ENCODE measurements at places on chromosomes 5 and 9.

DNA sequence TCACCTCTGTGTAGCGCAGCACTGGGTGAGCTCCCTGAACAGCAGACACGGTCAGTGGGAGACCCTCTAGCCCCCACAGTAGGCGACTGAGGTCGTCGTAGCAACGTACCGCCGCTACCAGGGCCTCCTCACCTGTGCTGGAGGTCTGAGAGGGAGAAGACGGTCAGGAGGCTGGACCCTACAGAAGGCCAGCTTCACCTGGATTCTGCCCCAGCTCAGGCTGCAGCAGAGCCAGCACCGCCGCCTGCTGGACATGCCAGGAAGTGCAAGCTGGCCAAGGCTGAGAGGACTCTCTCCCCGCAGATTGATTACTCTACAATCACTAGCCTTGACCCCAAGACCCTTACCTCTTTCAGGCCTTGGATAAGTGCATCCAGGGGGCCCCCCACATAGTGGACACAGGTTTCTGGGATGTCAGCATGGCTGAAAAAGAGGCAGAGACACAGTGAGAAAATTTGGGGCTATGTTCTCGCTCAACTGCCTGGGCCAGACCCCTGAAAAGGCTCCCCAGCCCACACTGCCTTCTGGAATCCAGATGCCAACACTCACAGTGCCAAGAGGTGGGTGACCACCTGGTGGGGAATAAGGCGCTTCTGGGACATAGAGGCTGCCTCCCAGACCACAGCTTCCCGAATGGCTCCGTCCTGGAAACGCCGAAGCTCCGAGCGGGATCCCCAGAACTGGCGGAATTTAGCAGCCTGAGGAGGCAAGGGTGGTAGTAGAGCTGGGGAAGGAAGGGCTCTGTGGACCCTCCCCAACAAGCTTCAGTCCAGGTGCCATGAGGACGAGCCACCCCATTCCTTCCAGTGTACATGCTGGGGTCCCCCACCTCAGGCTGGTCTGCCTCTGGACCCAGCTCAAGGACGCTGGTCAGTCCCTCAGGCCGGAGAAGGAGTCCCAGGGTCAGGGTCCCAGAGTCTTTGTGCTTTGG lies 6.9 kb downstream of the NOL6 start:
- DNase-seq = no peak

- no peak for DNase-seq
Observed at GRCh38 chr5:127801751-127802476, 98.7 kb downstream of the CCDC192 start.

DNA sequence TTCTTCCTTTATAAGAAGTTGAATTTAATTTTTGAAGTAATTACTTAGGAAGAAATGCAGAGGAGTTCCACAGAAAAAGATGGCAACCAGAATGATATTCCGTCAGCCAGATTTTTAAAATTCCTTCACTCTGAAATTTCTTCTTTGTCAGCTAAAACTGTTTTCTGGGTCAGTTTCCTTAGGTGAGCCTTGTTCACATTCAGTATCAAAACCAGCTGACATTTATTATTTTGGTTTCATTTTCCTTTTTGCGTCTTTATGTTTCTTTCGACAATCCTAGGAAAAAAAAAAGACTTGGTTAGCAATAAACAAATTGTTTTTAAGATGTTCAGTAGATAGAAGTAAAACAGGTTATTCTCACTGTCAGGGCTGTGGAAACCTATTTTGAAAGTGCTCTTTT lies 4.1 kb upstream of the IARS1 start:
- DNase-seq = no peak

GRCh38 chr5:134547579-134547978 lies 22.1 kb downstream of the JADE2 start:
- DNase-seq = no peak

DNA sequence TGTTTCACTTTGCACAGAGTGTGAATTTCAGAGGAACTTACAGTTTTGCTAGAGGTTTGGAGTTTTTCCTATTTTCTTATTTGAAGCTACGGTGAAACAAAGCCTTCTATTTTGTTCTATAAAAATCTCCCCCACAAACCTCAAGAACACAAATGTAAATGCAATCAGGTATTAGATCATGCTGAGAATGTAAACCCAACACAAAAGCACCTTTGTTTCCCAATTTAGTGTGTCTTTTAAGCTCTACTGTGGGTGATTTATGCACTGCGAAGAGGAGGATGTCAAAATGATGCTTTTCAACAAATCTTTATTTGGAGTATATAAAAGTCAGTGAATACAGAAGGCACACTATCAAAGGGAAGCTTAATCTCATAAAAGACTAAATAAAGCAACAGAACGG lies 4.3 kb upstream of the DRD1 start:
- no peak for DNase-seq

GRCh38 chr9:38010918-38011704 lies 57.9 kb downstream of the SHB start:
- DNase-seq = no peak

DNA sequence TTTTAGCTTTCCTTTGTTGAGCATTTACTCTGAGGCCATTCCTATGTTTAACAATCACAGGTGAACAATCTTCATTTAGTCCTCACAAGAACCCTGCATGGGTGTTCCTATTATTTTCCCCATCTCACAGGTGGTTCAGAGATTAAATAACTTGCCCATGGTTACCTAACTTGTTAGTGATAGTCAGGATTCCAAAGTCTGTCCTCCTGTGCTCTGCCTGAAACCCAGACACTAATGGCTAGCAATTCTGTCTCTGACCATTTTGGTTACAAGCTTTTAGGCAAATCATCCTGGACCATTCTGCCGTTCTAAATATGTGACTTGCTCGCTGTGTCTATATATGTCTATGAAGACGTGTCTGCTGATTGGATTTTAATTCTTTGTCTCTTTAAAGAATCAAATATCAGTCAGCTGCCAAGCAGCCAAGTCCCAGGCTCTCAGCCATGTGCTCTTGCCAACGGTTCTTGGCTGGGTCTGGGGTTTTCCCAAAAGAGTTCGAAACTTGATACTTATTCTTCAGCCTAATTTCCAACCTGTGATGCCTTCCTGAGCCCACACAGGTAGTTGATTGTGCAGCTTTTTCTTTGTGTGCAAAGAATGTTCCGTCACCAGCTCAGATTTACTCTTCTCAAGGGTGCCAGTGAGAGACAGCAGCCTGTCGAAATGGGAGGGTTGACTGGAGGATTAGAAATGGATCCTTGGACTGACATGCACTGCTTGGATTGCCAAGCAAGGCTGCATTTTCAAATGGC lies 121.7 kb downstream of the NREP start:
- no peak for DNase-seq

- no peak for DNase-seq
Observed at GRCh38 chr9:89137542-89138462, 40.8 kb downstream of the SHC3 start.

DNA sequence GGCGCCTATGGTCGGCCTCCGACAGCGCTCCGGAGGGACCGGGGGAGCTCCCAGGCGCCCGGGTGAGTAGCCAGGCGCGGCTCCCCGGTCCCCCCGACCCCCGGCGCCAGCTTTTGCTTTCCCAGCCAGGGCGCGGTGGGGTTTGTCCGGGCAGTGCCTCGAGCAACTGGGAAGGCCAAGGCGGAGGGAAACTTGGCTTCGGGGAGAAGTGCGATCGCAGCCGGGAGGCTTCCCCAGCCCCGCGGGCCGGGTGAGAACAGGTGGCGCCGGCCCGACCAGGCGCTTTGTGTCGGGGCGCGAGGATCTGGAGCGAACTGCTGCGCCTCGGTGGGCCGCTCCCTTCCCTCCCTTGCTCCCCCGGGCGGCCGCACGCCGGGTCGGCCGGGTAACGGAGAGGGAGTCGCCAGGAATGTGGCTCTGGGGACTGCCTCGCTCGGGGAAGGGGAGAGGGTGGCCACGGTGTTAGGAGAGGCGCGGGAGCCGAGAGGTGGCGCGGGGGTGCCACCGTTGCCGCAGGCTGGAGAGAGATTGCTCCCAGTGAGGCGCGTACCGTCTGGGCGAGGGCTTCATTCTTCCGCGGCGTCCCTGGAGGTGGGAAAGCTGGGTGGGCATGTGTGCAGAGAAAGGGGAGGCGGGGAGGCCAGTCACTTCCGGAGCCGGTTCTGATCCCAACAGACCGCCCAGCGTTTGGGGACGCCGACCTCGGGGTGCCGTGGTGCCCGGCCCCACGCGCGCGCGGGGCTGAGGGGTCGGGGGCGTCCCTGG lies 561 bp downstream of the DAPK1 start:
- no peak for DNase-seq
